Activated CD4-positive, CD25-positive, alpha-beta regulatory T cell treated with anti-CD3 and anti-CD28 coated beads, Interleukin-2, amount 50 U/mL, for 16 hours (primary cell): ENCODE measurements at places on chromosomes 6 and 20.

DNA sequence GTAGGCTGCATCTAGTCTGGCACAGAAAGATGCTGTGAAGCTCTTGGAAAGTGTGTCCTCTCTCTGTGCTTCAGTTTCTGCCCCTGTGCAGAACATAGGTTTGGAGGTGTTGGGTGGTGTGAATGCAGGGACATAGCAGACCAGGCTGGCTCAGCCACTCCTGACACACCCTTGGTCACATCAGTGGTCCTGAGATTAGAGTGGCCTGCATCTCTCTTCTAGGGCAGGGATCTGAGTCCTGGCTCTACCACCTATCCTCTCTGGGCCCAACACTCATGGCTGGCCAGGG lies 10.1 kb upstream of the TLDC2 start:
- DNase-seq, result no peak

GRCh38 chr20:34629904-34630303 lies 47.0 kb downstream of the PIGU start:
- no peak for DNase-seq

DNA sequence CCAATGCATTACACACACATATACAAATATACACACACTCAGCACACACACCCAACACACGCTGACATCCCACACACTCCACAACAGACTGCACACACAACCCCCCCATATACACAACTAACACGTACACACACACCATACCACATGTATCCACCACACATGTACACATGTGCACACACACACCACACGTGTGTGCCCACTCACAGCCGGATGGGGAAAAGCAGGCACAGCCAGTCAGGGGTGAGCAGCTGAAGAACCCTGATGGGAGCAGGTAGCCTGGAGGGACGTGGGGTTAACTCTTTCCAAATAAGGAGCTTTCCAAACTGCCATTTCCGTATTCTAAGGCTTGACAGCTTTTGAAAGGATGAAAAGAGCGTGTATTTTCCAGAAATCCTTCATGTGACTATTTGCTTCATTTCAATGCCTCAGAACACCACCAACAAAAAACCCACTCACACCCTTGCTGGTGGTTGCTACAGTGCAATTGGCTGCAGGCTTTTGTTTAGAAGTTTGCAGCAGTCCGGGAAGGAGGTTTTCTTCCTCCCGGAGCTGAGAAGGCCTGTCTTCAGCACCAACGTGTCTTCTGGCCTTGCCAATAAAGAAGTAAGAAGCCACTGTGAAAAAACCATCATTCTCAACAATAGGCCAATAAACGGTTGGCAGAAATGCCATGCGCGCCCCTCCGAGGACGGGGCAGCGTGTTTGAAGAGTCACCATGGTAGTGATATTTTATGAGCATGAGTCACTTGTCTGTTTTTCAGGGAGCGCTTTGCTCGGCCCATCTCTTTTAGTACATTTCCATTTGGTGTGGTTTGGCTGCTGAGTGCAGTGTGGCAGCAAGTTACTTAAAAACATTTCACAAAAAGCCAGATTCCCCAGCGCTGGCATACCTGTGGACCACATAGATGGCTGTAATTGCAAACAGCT lies 131.3 kb upstream of the GMDS start:
- no peak for DNase-seq

GRCh38 chr6:168365422-168366165 lies 46.0 kb upstream of the DACT2 start:
- DNase-seq, result no peak

DNA sequence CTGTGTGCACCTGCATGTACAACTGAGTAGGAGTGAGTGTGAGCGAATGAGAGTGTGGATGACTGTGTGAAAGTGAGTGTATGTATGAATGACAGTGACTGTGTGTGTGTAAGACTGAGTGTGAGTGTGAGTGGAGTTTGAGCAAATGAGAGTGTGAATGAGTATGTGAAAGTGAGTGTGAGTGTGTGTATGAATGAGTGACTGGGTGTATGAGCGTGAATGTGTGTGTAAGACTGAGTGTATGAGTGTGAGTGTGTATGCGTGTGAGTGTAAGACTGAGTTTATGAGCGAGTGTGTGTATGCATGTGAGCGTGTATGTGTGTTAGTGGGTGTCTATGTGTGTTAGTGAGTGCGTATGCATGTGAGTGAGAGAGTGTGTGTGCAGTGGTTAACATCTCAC lies 220.8 kb downstream of the QKI start:
- no peak for DNase-seq
